Lower leg skin (tissue), 4 donors: ENCODE measurements at places on chromosomes 12 and 14. TPM values are rescaled to one million over a fixed set of nuclear protein-coding genes. Genes with fewer than 3 reads are reported as not detected.

GRCh38 chr14:32382704-32383103 lies 53.6 kb downstream of the AKAP6 start:
- DNase-seq: no peak

Gene MANSC4
- total RNA-seq: not detected

DNA sequence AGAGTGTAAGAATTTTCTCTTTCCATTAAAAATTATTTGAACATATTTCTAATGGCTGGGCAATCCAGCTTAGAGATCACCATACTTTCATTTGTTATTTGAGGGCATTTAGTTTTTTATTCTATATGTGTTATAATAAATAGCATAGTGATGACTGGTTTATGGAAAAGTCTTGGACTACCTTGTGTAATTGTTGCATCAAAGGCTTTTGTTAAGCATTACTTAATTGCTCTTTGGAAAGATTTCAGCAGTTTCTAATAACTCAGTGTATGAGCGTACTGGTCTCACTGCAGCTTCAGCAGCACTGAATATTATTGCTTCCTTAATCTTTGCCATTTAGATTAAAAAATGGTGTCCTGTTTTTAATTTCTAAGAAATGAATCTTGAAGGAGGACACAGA lies 22.8 kb downstream of the TMEM19 start:
- DNase-seq: no peak

DNA sequence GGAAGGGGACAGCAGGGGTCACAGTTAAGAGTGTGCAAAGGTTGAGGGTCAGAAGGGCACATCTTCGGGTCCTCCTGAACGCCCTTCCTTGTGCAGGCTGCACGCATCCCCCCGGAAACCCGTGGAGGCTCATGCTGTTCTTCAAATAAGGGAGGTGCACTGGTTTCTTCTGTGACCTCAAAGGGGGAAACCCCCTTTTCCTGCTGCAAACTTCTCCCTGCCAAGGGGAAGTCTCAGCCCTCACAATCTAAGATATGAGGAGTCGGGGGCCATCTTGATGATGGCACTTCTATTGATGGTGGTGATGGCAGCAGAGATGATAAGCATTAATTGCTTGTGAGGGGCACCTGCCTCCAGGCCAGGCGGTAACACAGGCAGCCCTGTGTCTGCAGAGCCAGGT lies 40.0 kb downstream of the ISCA2 start:
- DNase-seq: no peak

Gene BCL2L2
- total RNA-seq: 72.2 TPM

GRCh38 chr14:105126126-105126980 lies 42.2 kb downstream of the JAG2 start:
- DNase-seq: no peak

Gene CYP27B1
- total RNA-seq: 1.2 TPM

- no peak for DNase-seq
Measured at GRCh38 chr12:76384560-76384959, 36.3 kb upstream of the BBS10 start.

GRCh38 chr14:49960453-49960852 lies 67.6 kb downstream of the ARF6 start:
- peak; percentile 37 for DNase-seq

DNA sequence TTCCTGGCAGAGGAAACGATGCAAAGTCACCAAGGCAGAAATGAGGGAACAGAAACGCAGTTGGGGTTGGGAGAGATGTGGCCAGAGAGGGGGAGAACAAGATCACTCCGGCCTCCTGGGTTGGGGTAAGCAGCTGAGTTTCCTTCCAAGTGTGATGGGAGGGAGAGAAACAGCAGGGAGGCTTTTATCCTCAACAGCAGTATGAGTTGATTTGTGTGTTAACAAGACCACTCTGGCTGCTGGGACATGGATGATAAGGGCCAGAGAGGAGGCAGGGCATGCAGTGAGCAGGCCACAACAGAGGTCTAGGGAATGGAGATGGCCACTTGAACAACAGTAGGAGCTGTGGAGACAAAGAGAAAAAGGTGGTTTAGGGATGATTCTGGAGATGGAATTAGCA lies 66.8 kb downstream of the GLRX5 start:
- DNase-seq: no peak

GRCh38 chr14:61695695-61696527 lies 598 bp downstream of the HIF1A start:
- peak; percentile 93 for DNase-seq

GRCh38 chr12:104741077-104741476 lies 217.0 kb downstream of the SLC41A2 start:
- no peak for DNase-seq

DNA sequence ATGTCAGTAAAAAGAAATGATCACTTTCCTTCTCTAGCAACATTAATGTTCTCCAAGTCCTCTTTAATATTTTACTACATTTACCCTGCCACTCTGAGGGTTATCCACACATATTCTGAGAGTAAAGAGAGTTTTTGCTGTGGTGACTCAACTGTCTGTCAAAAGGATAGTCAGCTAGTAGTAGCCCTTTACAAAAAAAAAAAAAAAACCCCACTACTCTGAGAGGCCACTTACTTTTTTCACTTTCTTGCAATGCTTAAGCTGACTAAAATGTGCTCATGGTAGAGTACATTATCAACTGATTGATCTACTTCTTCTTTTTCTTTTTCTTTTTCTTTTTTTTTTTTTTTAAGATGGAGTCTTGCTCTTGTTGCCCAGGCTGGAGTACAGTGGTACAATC lies 27.6 kb upstream of the PPM1A start:
- DNase-seq: no peak

GRCh38 chr14:61492474-61492873 lies 171.1 kb downstream of the PRKCH start:
- no peak for DNase-seq

DNA sequence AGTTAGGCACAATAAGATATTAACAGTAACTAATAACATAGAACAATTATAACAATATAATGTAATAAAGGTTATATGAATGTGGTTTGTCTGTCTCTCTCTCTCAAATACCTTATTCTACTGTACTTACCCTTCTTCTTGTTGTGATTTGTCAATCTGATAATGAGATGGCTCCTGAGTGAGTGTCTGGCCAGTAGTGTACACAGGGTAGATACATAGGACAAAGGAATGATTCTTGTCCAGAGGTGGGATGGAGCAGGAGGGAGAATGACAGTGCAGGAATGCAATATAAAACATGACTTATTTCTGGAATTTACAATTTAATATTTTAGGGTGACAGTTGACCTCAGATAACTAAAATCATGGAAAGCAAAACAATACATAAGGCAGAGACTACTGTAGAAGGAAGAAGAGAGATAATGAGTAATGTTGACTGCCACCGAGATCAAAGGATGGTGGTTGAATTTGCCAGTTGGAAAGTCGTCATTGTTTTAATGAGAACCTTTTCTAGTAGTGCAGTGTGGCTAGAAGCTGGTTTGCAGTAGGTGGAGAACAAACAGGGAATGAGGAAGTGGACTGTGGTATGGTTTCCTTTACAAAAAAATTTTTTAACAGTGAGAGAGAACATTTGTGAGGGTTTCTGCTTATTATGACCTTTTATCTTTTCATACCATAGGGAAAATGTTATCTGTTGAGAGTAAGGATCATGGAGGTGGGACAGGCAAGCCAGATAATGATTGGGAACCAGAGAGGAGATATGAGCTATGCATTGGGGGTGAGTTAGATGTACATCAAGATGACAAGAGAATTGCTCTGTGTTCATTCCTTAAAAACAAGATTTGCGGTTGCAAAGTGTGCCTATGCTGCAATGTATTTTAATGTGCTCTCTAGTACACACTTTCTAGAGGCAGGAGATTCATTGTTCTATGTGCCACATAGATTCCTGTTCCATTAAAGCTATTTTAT lies 458.3 kb downstream of the BTG1 start:
- DNase-seq: no peak

Gene IL26
- total RNA-seq: not detected

Gene HOXC13
- total RNA-seq: 9.8 TPM

Gene TRHDE
- total RNA-seq: 0.56 TPM
